ENCODE measurements at places on chromosomes 16 and 17.

- DNase-seq, result no peak
- H3K4me1 ChIP-seq, result peaks cover 8% of the 10 kb centered on the region
- H3K27ac ChIP-seq, result no peak overlapping the region
- no peak overlapping the region for H3K4me3 ChIP-seq
Measured at GRCh38 chr16:3836641-3837040, 43.9 kb downstream of the CREBBP start.

DNA sequence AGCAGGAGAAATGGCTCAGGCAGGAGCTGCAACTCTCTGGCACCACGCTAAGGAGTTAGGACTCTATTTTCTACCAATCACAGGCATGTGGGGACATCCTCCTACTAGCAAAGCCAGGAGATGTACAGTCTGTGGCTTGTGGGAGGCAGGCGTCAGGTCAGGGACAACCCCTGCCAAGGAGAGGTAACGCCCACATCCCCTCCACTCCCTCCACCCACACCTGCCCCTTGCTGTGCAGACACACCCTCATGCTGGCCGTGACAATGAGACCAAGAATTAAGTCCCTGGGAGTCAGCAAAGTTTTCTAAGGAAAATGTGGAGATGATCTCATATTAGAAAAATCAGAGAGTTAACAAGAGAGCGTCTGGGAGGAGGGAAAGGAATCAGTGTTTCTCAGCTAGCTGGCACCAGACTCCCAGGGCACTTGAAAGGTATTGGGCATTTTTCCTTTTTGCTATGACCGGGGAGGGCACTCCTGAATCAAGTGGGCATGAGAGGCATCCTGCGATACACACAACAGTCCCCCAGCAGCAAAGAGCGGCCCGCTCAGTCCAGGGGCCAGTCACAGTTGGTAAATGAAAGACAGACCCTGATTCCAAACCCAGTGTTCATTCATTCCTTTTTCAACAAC, 87.3 kb upstream of the RPL38 start:
- no peak overlapping the region for H3K4me3 ChIP-seq
- no peak overlapping the region for H3K27ac ChIP-seq
- H3K4me1 ChIP-seq, result no peaks in the 10 kb centered on the region
- no peak for DNase-seq
- no peaks in the 10 kb centered on the region for H3K27me3 ChIP-seq

GRCh38 chr16:77298418-77299360, 99.5 kb downstream of the SYCE1L start:
- H3K27me3 ChIP-seq, result no peaks in the 10 kb centered on the region
- DNase-seq, result peak; percentile 36
- no peak overlapping the region for H3K4me3 ChIP-seq
- no peaks in the 10 kb centered on the region for H3K36me3 ChIP-seq
- no peaks in the 10 kb centered on the region for H3K4me1 ChIP-seq

- H3K27me3 ChIP-seq, result no peaks in the 10 kb centered on the region
- H3K36me3 ChIP-seq, result no peaks in the 10 kb centered on the region
- no peak overlapping the region for H3K4me3 ChIP-seq
Measured at GRCh38 chr17:77695386-77695785, 263.1 kb upstream of the TNRC6C start.

- no peak overlapping the region for H3K4me3 ChIP-seq
- no peaks in the 10 kb centered on the region for H3K36me3 ChIP-seq
- no peak for DNase-seq
- H3K27me3 ChIP-seq, result no peaks in the 10 kb centered on the region
- no peaks in the 10 kb centered on the region for H3K4me1 ChIP-seq
Measured at GRCh38 chr17:70882504-70882903, 713.2 kb downstream of the KCNJ2 start.

DNA sequence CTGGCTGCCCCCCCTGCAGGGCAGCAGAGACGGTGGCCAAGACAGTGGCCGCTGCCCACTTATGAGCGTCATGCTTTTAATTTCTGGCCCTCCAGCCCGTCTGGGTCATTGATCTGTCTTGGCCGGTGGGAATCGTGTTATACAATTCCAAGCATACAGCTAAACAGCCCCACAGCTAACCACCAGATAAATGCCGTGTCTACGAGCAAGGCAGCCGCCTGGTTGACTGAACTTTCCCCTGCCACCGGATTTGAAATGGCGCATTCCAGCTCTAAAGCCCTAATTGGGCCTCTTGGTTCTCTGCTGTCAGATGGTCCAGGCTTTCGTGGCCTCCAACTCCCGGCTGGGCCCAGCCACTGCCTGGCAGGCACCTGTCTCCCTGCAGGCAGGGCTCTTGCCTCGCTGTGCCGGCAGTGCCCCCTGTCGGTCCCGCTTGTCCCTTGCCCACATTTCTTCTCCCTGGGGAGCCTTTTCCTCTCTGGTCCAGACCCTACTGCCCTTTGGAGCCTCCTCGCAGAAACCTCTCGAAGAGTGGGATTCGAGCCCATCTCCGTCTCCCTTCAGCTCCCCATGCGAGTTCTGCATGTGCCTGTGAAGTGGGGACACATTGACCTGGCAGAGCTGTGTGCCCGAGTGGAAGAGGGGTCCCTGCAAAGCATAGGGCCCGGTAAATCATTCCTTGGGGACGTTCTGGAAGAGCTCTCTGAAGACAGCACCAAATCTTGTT, 1.8 kb upstream of the RBFOX3 start:
- no peaks in the 10 kb centered on the region for H3K27me3 ChIP-seq
- no peak overlapping the region for H3K27ac ChIP-seq
- DNase-seq, result no peak
- H3K4me3 ChIP-seq, result no peak overlapping the region
- H3K36me3 ChIP-seq, result no peaks in the 10 kb centered on the region
